ENCODE measurements at places on chromosomes 7 and 10. TPM values are rescaled to one million over a fixed set of nuclear protein-coding genes. Genes with fewer than 3 reads are reported as not detected.
A peak's percentile ranks its signal among the peaks of the same experiment; 100 is the strongest.

Gene NODAL
- total RNA-seq, result not detected

Gene FKBP14
- 15.2 TPM for total RNA-seq

GRCh38 chr7:151322906-151323305 is 18.7 kb upstream of the NUB1 start:
- no peak for DNase-seq
- no peak overlapping the region for H3K27ac ChIP-seq
- no peaks in the 10 kb centered on the region for H3K4me1 ChIP-seq
- H3K36me3 ChIP-seq, result no peaks in the 10 kb centered on the region
- H3K4me3 ChIP-seq, result no peak overlapping the region

DNA sequence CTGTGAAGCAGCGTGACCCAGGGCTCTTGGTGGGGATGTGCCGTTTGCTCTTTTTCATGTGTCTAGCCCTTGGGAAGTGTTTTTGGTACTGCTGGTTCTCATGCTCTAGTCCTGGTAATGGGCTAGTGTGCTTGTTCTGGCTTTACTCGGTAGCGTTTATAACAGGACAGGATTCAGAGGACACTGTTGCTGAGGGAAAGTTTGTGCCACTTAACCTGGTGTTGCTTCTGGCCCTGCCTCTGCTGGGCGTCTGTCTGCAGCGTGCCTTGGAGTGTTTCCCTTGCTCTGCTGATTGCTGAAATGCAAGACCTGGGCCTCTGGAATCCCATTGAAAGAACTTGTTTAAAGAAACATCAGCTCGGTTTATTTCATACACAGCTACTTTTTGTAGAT is 35.0 kb downstream of the INPP5A start:
- no peaks in the 10 kb centered on the region for H3K27me3 ChIP-seq
- H3K4me3 ChIP-seq, result peak overlapping the region; percentile 48
- DNase-seq, result no peak
- H3K27ac ChIP-seq, result peak overlapping the region; percentile 54
- H3K4me1 ChIP-seq, result peaks cover 36% of the 10 kb centered on the region

DNA sequence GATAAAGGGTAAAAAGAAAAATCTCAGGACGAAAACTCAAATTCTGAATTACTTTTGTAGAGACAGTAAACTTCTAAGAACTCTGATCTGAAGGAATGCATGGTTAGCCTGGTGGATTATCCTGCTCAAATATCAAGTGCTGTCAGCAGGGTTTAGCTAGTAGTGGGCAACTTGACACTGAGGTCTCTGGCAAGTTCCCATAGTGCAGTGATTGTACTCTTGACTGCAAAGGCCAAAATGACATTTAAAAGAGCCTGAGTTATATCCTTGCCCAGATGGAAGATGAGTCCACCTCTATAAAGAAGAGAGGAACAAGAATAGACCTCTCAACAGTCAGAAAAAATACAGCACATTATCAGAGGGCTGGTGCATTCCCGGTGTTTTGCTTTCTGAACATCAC is 304.5 kb upstream of the IMMP2L start:
- no peaks in the 10 kb centered on the region for H3K36me3 ChIP-seq
- H3K4me3 ChIP-seq, result no peak overlapping the region
- H3K4me1 ChIP-seq, result peaks cover 4% of the 10 kb centered on the region
- no peaks in the 10 kb centered on the region for H3K27me3 ChIP-seq
- no peak overlapping the region for H3K27ac ChIP-seq
- DNase-seq, result no peak

DNA sequence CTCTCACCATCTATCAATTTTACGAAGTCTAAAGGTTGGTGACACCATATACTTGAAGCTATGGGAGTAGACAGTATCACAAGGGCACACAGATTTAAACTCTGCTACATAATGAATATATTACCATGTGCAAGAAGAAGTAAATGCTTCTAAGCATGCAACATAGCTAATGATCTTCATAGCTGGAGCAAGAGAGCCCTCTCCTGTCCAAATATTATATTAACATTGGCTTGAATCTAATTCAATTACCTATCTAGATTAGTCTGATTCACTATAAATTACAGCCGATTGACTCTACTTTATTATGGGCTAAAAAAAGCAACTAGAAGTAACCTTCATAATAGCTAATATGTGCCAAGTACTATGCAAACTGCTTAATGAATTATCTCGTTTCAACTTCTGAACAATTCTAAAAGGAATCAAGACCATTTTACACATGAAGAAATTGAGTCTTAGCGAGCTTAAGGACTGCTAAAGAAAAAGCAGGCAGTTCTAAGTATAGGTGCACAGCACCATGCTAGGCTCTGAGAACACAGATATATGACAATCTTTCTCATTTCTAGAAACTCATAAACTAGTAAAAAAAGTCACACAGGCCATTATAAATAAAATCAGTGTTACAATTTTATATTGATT is 21.9 kb downstream of the FRA10AC1 start:
- no peak overlapping the region for H3K4me3 ChIP-seq
- no peaks in the 10 kb centered on the region for H3K4me1 ChIP-seq
- peaks cover 12% of the 10 kb centered on the region for H3K36me3 ChIP-seq
- H3K27me3 ChIP-seq, result no peaks in the 10 kb centered on the region
- DNase-seq, result no peak

Data from thoracic aorta (tissue), 2 donors.